Activated T-helper 1 cell treated with anti-CD3 and anti-CD28 coated beads, Interleukin-12 subunit alpha, Interleukin-12 subunit beta, Interleukin-2, Interleukin-4 antibody, amounts not matched to agents 30 ng/mL and 10 ng/mL and 1 ng/mL, durations not matched to agents 14 hours and 24 hours and 36 hours (primary cell): ENCODE measurements at places on chromosomes 5 and 9. TPM values are rescaled to one million over a fixed set of nuclear protein-coding genes. Genes with fewer than 3 reads are reported as not detected.

SLC4A9 gene
- total RNA-seq: not detected in 2 replicates

- H3K4me1 ChIP-seq: no peaks in the 10 kb centered on the region
- H3K27ac ChIP-seq: no peak overlapping the region
- H3K27me3 ChIP-seq: no peaks in the 10 kb centered on the region
- no peak overlapping the region for H3K4me3 ChIP-seq
Measured at GRCh38 chr5:153655201-153655510, 164.7 kb downstream of the GRIA1 start.

DNA sequence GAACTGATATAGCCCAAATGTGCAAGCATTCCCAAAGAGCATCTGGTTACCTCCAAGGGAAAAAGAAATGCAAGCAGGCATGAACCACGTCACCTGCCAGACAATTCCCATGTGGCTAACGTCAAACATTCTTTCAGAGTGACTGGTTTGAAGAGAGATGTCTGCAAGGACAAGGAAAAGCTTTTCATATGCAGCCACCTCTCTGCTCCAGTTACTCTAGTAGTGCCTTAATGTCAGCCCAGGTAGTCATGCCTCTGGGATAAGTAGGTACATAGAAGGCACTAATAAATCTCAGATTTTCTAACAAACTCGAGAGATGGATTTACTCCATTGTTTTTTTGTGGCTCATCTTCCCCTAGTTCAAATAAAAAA, 96.8 kb upstream of the IFNK start:
- no peak overlapping the region for H3K27ac ChIP-seq
- H3K27me3 ChIP-seq: no peaks in the 10 kb centered on the region
- H3K36me3 ChIP-seq: no peaks in the 10 kb centered on the region
- H3K4me1 ChIP-seq: no peaks in the 10 kb centered on the region

SPATA9 gene
- total RNA-seq: not detected in 2 replicates

- peak overlapping the region; percentile 63 for H3K27ac ChIP-seq
- peaks cover 13% of the 10 kb centered on the region for H3K4me1 ChIP-seq
- H3K27me3 ChIP-seq: peaks cover 49% of the 10 kb centered on the region
- no peak for DNase-seq
Measured at GRCh38 chr9:137296670-137297664, 5.1 kb downstream of the NRARP start.

GRCh38 chr9:113692256-113692655, 183.9 kb upstream of the ZNF618 start:
- H3K36me3 ChIP-seq: no peaks in the 10 kb centered on the region
- no peak for DNase-seq
- no peak overlapping the region for H3K4me3 ChIP-seq
- H3K4me1 ChIP-seq: no peaks in the 10 kb centered on the region
- no peak overlapping the region for H3K27ac ChIP-seq

DNA sequence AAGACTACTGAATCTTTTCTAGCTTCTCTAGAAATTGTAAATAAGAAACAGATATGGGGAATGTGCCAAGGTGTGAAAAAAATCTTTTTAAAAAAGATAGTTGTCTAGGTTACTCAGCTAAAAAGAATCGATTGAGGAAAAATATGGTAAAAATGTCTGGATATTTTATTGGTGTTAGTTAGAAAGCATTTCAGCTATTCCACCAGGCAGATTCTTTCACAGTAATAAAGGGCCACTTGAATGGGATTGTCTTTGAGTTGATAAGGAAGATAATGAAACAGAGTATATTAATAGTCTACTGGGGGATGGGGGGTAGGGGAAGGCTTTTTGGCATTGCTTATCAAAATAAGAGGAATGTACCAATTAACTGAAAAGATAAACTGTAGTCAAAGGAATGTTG, 51.9 kb downstream of the SLIT3 start:
- H3K4me3 ChIP-seq: no peak overlapping the region
- H3K27me3 ChIP-seq: peaks cover 2% of the 10 kb centered on the region
- no peaks in the 10 kb centered on the region for H3K4me1 ChIP-seq
- no peak for DNase-seq
- H3K36me3 ChIP-seq: no peaks in the 10 kb centered on the region

GRCh38 chr5:81579262-81579924, 171.5 kb downstream of the SSBP2 start:
- no peaks in the 10 kb centered on the region for H3K27me3 ChIP-seq
- no peaks in the 10 kb centered on the region for H3K36me3 ChIP-seq
- H3K4me3 ChIP-seq: no peak overlapping the region

IFNA21 gene
- total RNA-seq: not detected in 2 replicates

RASEF gene
- total RNA-seq: not detected in 2 replicates

DNA sequence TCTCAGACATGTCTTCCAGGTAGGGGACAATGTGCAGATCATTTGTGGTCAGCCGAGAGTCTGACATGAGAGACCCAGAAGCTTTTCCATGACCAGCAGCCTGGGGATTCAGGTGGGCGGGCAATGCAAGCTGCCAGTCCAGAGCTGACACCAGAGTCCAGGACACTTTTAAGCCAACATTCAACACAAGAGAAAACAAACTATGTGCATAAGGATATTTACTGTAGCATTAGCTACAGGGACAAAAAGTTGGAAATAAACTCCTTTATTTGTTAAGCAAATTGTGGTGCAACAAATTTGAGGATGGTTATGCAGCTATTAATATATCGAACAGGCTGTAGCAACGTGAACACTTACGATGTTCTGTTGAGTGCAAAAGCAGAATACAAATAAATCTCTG, 9.9 kb upstream of the RNF130 start:
- no peak overlapping the region for H3K4me3 ChIP-seq
- H3K27ac ChIP-seq: no peak overlapping the region
- no peak for DNase-seq
- no peaks in the 10 kb centered on the region for H3K4me1 ChIP-seq
- peaks cover 21% of the 10 kb centered on the region for H3K27me3 ChIP-seq

RPS14 gene
- total RNA-seq: 2,328 and 2,429 TPM in 2 replicates

DNA sequence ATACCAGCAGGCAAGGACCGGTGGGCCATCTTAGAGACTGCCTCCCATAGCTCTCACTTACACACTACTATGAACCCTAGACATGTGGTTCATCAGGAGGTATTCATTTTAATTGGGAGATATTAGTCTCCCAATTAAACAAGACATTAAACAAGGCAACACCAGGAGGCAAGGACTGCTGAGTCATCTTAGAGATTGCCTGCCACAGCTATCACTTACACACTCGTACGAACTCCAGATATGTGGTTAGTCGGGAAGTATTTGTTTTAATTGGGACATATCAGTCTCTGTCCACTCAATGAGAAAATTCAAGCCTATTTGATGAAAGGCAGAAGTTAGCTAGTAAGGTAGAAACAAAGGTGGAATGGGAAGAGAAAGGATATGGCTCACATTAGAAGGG, 343.9 kb downstream of the NFIB start:
- no peaks in the 10 kb centered on the region for H3K27me3 ChIP-seq
- no peak overlapping the region for H3K4me3 ChIP-seq
- H3K4me1 ChIP-seq: no peaks in the 10 kb centered on the region
- no peak overlapping the region for H3K27ac ChIP-seq

DNA sequence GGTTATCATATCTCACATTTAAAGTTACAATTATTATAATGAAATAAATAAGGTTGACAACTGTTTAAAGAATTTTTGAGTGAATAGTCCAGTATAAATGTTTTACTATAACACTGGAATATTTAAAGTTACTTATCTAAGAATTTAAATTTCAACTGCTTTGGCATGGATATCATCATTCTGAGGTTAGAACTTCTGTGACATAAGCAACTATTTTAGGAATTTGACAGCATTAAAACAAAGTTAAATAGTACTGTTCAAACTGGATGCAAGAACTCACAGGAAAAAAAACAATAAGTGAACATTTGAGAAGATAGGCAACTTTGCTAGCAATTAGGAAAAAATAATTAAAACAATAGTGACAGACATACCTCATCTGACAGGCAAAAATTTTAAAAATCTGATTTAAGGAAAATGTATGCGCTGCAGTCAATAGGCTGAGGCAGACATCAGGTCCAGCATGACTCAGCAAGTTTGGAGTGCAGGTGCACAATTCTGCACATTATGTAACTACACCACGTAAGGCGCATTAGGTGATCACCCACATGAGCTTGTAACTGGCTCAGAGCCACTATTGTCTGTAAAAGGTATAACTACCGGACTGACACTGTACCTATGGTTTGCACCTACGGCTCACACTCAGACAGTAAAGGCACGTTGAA, 180.6 kb downstream of the PDE4D start:
- H3K36me3 ChIP-seq: no peaks in the 10 kb centered on the region
- no peak for DNase-seq
- H3K4me3 ChIP-seq: no peak overlapping the region
- no peak overlapping the region for H3K27ac ChIP-seq

ENTREP1 gene
- total RNA-seq: not detected in 2 replicates

- no peaks in the 10 kb centered on the region for H3K36me3 ChIP-seq
- H3K27me3 ChIP-seq: no peaks in the 10 kb centered on the region
- H3K27ac ChIP-seq: no peak overlapping the region
Measured at GRCh38 chr9:105500108-105500766, 52.4 kb downstream of the FSD1L start.

DNA sequence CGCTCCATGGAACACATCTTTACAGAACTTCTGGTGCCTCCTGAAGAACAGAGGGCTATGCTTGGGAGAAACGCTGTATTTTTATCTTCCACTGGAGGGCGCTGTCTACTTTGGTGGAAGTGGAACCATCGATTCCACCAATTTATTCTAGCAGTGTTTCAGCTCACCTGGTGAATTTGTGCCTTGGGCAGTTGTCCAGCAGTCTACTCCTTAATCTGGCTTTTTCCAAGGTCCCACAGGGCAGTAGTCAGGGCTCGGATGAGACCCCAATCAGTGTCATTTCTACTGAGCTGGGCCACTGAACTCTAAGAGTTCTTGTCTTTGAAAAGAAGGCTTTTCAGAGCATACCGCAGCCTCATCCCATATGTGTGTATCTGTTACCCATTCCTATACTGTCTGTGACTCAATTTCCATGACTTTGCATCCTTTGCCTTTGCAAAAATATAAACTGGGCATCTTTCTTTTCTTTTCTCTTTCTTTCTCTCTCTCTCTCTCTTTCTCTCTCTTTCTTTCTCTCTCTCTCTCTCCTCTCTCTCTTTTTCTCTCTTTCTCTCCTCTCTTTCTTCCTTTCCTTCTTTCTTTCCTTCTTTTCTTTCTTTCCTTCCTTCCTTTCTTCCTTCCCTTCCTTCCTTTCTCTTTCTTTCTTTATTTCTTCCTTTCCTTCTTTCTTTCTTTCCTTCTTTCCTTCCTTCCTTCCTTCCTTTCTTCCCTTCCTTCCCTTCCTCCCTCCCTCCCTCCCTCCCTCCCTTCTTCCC, 138.4 kb upstream of the ZNF618 start:
- H3K27ac ChIP-seq: no peak overlapping the region
- H3K4me3 ChIP-seq: no peak overlapping the region
- H3K27me3 ChIP-seq: peaks cover 2% of the 10 kb centered on the region
- H3K36me3 ChIP-seq: no peaks in the 10 kb centered on the region
- H3K4me1 ChIP-seq: no peaks in the 10 kb centered on the region

GRCh38 chr5:14385019-14385418, 196.6 kb upstream of the OTULINL start:
- no peaks in the 10 kb centered on the region for H3K4me1 ChIP-seq
- H3K36me3 ChIP-seq: peaks cover 2% of the 10 kb centered on the region
- no peak for DNase-seq
- H3K27ac ChIP-seq: no peak overlapping the region
- H3K4me3 ChIP-seq: no peak overlapping the region

DNA sequence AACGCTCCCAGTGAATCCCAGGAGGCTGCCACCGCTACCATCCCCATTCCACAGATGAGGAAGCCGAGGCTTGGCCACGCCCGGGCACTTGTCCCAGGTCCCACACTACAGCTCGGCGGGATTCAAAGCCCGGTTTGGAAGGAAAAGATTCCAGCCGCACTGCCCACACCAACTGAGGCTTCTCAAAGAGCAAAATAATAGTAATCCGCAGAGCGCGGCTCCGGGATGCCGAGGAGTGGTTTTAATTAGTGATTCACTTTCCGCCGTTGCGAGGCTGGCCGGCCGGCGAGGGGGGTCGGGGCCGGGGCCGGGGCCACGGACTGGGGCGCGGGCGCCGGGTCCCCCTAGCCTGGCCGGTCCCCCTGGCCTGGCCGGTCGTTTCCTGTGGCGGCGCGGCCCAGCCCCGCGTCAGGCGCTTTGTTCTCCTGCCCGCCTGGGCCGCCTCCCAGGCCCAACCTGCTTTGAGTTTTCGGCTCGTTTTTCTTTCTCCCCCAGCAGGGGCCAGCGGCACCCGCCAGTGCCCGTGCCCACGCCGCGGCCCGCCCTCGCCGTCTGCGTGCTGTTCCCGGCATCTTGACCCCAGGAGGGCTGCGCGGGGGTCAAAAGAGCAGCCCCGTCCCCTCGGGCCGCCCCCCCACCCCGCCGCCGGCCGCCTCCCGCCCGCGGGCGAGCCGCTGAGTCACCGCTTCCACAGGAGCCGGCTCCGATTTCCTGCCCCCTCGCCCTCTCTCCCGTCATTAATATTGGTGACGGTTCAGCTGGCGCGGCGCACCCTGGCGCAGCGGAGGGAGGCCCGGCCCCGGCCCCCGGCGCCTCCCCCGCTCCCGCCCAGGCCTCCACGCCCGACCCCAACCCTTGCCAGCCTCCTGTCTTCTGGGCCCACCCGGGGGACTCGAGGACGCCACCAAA, 31.2 kb downstream of the FGF18 start:
- DNase-seq: no peak
- peaks cover 41% of the 10 kb centered on the region for H3K27me3 ChIP-seq
- no peaks in the 10 kb centered on the region for H3K4me1 ChIP-seq
- no peaks in the 10 kb centered on the region for H3K36me3 ChIP-seq

GPR151 gene
- total RNA-seq: not detected in 2 replicates

DNA sequence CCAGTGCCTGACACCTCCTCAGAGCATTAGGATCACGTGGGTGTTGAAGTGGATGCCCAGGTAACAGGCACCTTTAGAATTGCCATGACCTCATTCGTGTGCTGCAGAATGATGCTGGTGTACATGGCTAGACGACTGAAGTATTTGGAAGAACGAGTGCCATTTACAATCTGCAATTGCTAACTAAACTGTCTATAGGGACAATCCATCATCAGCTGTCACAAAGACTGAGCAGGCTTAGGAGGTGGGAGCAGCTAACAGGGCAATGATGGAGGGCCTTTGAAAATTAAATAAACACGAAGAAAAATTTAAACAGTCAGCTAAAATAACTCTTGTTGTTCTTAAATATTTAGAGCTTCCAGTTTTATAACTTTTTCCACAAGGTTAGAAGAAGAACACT, 375.8 kb downstream of the GADD45G start:
- H3K27me3 ChIP-seq: peaks cover 7% of the 10 kb centered on the region
- H3K4me1 ChIP-seq: peaks cover 39% of the 10 kb centered on the region
- no peak overlapping the region for H3K27ac ChIP-seq
- no peak overlapping the region for H3K4me3 ChIP-seq
- no peak for DNase-seq

PHYHD1 gene
- total RNA-seq: 0.34 and 1.0 TPM in 2 replicates
